ENCODE measurements at places on chromosomes 3 and 15.
A peak's percentile ranks its signal among the peaks of the same experiment; 100 is the strongest.

- DNase-seq = no peak
These were observed 225.2 kb upstream of the PRICKLE2 start for GRCh38 chr3:64450396-64450956.

GRCh38 chr3:71680603-71681002 is 44.6 kb downstream of the EIF4E3 start:
- DNase-seq = no peak

- DNase-seq = no peak
These were observed 161.7 kb downstream of the VGLL4 start for GRCh38 chr3:11482021-11482420.

GRCh38 chr3:6168256-6168655 is 692.7 kb upstream of the GRM7 start:
- no peak for DNase-seq

DNA sequence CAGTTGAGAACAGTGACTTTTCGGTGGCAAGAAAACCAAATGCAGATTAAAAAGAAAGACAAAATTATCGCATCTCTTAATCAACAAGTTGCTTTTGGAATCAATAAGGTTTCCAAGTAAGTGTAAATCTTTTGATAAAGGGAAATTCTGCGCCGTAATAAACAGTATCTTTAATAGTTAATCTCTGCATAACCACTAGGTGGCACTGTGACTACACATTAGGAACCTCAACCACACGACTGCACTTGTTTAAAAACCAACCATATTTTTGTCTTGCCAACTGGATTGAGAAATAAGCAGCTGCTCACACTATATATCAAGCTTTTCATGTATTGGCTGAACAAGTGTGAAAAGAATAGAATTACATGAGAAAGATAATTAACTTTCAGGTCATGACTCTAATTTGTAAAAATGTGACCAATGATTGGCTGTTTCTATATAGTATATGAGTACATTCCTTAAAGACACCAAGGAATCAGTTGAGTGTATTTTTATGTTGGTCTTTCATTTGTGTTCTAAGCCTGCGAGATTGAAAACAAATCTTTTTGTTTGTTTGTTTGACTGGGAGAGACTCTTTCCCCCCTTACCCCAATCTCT is 72.7 kb downstream of the DZIP3 start:
- peak; percentile 36 for DNase-seq

GRCh38 chr15:93929375-93930094 is 301.8 kb upstream of the MCTP2 start:
- no peak for DNase-seq

DNA sequence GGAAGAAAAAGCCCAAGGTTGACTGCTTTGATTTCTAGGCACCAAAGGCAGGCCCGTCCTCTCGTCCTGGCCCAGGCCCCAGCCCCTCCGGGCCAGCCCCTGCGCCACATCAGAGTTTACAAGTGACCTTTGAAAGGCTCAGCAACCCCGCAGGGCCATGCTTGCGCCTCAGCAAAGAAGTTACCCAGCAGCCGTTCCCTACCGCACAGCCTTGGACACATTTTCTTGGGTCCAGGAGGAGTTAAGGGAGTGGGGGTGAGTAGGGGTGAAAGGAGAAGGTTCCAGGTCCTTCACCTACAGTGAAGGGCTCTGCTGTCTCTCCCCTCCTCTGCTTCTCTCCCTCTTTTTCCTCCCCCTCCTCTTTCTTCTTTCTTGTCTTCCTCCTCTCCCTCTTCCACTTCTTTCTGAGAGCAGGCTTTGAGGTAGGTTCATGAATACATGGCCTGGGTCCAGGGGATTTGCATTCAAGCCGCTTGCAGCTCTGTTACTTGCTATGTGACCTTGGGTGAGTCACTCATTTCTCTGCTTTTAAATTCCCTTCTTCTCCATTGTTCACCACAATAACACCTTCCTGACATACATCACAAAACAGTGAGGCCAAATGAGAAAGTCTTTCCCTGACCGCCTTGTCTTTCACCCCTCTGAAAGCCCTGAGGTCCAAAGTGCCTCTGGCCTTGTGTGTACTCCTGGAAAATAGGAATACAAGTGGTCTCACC is 223.3 kb upstream of the TPRG1 start:
- DNase-seq = no peak

GRCh38 chr3:31713816-31714215 is 181.1 kb downstream of the STT3B start:
- DNase-seq = no peak

DNA sequence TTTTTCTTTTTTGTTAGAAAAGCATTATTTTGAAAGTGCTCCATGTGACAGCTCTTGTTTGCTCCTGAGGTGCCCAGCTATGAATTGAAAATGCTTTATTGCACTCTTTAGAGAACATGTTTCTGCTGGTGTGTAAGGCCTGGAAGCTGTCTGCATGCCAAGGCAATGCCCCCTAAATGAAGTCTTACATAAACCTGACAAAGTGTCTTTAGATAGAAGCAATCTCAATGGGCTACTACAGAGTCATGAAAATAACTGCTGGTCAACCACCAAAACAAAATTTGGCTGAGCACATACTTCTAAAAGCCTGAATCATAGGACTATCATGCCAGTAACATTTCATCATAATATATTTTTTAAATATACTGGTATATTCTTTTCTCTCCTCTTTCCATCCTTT is 178.7 kb downstream of the THRB start:
- DNase-seq = no peak

DNA sequence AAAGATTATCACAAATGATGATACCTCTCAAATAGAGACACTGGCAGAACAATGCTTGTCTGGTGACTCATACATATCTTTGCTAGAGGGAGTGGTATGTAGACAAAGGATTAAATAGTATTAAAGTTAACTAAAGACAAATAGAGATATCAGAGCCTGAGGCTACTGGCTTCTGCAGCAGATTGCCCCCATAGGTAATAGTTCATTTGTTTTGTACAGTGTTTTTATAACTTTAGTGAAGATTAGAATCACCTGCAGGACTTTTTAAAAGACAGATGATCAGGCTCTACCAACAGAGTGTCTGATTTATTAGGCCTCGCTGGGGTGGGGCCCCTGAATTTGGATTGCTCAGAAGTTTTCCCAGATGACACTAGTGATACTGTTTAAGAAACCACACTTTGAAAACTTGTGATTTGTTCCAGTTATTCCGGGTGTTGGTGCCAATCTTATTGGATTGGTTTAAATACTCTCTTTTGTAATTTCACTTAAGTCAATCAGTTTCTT is 96.4 kb downstream of the NAALADL2 start:
- DNase-seq = no peak

DNA sequence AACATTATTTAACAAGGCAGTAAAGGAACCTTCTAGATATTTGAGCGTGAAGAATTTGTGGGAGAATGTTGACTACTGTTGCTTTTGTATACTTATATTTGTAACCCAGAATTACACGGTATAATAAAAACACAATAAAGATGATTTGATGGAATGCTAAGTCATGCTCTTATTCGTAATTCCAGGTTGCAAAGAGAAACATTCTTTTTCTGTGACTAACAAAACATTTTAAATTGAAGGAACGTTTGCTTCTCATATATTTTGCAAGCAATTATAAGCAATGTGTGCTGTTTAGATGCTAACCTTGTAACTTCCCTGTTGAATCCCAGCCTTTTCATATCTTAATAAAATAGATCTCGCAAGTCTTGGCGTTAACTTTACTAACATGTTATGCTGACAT is 124.4 kb upstream of the CGNL1 start:
- no peak for DNase-seq

GRCh38 chr15:88800026-88800425 is 3.2 kb upstream of the ACAN start:
- no peak for DNase-seq

DNA sequence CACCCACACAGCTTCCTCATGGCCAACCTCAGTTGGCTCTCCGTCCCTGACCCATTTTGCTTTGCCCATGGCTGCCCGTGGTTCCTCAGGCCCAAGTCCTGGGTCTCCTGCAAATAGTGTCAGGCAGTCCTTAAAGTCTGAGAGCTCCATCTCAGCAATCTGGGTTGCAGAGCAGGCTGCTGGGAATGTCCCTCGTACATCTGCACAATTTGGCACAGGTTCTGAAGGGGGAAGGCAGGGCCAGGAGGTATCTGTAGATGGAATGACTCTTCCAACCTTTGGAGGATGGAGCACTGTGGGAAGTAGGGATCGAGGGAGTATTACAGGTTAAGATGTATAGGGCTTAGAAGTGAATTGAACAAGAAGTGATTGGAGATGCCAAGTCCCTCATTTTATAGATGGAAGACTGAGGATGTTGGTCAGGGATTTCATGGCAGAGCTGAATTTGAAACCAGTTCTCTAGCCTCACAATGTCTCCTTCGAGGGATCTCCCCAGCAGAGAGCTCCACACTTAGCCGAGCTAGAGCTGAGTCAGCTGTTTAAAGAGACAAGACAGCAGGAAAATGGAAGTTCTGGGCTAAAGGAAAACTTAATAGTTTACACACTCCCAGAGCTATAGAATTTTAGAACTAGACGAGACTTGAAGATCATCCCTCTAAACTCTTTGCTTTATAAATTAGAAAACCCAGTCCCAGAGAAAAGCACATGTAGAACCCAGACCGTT is 9.2 kb downstream of the CKMT1A start:
- no peak for DNase-seq

GRCh38 chr3:189084620-189085019 is 87.2 kb upstream of the TPRG1 start:
- DNase-seq = no peak

GRCh38 chr15:85563328-85563727 is 182.9 kb downstream of the AKAP13 start:
- DNase-seq = no peak

DNA sequence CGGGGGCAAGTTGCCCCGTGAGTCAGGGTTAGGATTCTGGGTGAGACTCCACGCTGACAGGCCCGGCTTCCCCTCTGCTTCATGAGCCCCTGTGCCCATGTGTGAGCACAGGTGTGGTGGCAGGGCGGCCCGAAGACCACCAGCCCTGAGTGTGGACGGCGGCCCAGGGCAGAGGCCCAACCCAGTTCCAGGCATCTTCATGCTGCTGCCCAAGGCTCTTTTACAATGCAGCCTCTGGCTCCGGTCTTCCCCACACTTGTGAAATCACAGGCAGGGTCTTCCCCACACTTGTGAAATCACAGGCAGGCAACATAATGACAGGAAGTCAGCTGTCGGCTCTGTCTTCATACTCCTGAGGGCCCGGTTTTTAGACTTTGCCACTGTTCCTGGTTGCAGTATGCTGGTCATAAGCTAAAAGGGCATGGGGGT is 78.8 kb downstream of the AAGAB start:
- DNase-seq = no peak

DNA sequence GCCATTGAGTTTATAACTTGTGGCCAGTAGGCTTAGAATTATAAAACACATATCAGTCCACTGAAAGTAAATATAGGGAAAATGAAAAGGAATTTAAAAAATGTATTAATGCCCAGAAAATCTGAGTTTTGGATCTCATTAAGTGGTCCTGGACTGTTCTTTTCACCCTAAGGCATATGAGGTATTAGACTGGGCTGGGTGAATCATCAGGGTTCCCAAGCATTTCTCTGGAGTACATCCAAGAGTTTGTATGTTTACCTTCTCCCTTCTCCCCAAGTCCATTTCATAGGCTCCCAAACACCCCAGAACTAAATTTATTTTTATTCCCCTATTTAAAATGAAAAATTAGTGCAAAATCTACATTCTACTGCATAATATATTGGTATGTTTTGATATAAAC is 31.9 kb upstream of the SPTSSB start:
- no peak for DNase-seq

GRCh38 chr3:53495520-53496391 is 1.3 kb downstream of the CACNA1D start:
- no peak for DNase-seq

DNA sequence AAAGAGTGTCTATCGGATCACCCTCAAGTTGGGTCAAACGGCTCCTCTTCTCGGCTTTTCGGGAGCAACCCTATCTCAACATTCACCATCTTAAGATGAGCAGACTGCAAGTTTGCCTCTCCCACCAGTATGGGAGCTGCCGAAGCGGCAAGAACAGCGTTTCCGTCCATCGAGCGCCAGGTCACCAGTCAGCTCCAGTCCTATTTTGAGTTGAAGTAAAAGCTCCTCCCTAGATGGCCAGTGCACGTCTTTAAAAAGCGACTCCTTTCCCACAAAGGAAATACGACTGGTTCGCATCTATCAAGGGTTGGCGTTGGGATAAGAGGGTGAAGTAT is 369 bp upstream of the U2SURP start:
- no peak for DNase-seq

- no peak for DNase-seq
These were observed 19.9 kb upstream of the EXOG start for GRCh38 chr3:38476157-38476756.

DNA sequence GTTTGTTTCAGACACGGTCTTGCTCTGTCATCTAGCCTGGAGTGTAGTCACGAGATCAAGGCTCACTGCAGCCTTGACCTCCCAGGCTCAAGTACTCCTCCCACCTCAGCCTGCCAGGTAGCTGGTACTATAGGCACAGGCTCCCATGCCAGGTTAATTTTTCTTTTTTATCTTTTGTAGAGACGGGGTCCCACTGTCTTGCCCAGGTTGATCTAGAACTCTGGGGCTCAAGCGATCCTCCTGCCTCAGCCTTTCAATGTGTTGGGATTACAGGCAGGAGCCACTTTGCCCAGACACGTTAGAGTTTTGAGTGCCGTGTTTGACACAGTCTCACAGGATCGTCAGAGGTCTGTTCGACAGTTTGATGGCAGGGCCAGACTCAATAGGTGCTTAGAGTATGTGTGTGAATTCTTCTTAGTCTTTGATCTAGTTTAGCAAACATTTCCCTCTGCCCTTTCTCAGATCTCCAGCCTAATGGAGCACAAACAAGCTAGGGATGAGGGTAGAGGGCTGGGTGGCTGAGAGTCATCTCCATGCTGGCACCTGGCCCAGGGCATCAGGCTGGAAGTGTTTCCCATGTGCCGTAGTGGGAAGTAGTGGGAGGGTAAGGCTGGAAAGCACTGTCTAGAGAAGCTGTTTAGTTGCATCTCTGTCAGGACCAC is 66.1 kb upstream of the DLG1 start:
- no peak for DNase-seq

DNA sequence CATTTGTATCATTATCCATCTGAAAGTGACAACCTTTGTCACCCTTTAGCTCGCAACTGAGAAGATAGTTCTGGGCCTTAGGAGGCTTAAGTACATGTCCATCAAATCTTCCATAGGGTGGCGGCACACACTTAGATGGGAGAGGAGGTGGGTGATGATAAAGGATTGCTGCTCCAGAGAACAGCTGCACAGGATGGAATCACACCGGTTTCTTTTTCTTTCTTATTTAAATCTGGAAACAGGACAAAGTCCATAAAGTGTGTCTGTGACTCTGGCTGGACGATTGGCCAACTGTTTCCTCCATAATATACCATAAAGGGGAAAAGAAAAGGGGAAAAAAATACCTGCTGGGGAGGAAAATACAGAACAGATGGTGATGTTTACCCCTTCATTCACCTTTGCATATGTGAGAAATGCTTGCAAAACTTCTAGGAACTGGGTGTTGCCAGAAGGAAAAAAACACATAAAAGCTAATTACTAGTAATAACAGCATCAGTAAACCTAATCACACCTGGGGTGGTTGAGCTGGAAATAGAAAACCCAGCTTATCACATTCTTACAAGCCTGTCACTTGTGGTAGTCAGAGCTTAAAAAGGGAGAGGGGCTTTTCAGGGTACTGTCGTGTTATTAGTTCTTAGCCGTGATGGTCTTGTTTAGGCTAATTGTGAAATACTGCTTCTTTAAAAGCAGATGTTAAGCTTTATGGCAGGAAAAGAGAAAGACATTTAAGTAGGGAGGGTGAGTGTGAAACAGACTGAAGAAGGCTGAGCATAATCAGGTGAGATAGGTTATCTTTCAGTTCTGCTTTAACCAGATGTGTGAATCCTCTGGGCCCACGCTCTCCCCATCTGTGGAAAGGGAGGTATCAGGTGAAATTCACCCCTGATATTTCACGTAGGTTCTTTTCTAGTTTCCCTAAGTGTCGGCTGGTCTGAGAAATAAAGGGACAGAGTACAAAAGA is 16.7 kb downstream of the C2CD4A start:
- no peak for DNase-seq

All from DMS 273 treated with DMSO at 0.1 percent for 48 hours (cell line).